ENCODE measurements at places on chromosomes 7 and 10. TPM values are rescaled to one million over a fixed set of nuclear protein-coding genes. Genes with fewer than 3 reads are reported as not detected.
A peak's percentile ranks its signal among the peaks of the same experiment; 100 is the strongest.

Gene SH2D4B
- not detected for total RNA-seq

Gene GPR158
- total RNA-seq: 1.1 TPM

Gene SAMD9
- total RNA-seq: 11.7 TPM

Gene CRPPA
- 3.5 TPM for total RNA-seq

Gene AKR1B15
- total RNA-seq: not detected

DNA sequence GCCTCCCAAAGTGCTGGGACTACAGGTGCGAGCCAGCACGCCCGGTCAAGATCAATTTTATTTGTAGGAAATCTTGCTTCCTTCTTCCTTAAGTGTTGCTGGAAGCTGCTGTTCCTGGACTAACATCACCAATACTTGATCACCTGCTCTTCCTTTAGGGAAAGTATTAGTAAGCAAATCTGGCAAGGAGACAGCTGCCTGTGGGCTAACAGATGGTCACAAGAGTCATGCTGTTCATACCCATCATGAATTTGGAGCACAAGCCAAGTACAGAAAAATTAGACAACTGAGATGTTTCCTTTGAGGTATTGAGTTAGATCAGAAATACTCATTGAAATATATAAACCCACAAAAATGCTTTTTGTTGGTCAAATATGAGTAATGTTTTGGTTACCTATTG is 27.9 kb downstream of the BAIAP2L1 start:
- DNase-seq: no peak
- peaks cover 38% of the 10 kb centered on the region for H3K4me1 ChIP-seq
- H3K4me3 ChIP-seq: no peak overlapping the region
- H3K27ac ChIP-seq: peak overlapping the region; percentile 76

DNA sequence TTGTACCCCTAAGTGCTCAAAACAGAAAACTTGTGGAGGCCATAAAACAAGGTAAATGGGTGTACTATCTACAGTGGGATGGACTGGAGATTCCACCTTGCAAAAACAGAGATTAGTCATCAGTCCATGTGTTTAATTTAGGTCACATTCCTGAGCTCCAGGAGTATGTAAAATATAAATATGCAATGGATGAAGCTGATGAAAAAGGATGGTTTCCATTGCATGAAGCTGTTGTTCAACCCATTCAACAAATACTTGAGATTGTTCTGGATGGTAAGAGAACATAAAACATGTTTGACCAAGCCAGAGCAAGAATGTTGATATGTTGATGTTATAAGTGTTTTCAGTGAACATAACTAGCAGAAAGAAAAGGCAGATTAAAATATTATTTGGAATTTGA is 14.6 kb downstream of the ASB15 start:
- H3K27ac ChIP-seq: no peak overlapping the region
- H3K27me3 ChIP-seq: no peaks in the 10 kb centered on the region
- no peak for DNase-seq

- no peaks in the 10 kb centered on the region for H3K27me3 ChIP-seq
- no peak overlapping the region for H3K27ac ChIP-seq
- no peak overlapping the region for H3K4me3 ChIP-seq
- H3K36me3 ChIP-seq: no peaks in the 10 kb centered on the region
- H3K4me1 ChIP-seq: no peaks in the 10 kb centered on the region
- DNase-seq: no peak
Observed at GRCh38 chr7:126690848-126691751, 561.6 kb downstream of the GRM8 start.

DNA sequence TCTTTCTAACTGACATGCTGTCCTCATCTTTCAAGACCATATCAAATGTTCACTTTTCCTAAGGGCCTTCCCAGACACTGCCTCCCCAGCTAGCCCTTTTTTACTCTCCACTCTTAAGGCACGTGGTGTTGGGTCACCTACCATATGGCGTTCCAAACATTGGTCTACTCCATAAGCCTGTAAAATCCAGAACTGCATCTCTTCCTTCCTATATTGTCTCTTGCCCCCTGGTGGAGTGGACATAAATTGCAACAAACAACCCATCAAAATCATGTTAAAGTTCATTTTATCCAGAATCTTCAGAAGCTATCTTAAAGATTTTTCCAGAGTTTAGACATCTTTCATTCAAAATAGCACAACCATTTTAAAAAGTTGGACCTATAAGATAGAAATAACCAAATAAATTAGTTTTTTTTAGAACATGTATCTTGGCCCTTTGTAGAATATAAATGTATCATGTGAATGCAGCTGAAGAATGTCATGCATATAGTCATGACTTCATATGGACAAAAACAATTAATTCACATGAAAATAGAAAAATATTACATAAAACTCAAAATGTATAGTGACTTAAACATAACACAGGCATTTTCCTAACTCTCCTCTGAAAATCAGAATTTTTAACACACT is 180.6 kb upstream of the CHRM2 start:
- H3K27ac ChIP-seq: no peak overlapping the region
- no peak overlapping the region for H3K4me3 ChIP-seq
- DNase-seq: no peak
- H3K36me3 ChIP-seq: no peaks in the 10 kb centered on the region
- H3K4me1 ChIP-seq: no peaks in the 10 kb centered on the region

GRCh38 chr7:44845451-44845850 is 2.4 kb downstream of the H2AZ2 start:
- DNase-seq: no peak
- peaks cover 64% of the 10 kb centered on the region for H3K4me1 ChIP-seq
- H3K27ac ChIP-seq: no peak overlapping the region
- no peaks in the 10 kb centered on the region for H3K27me3 ChIP-seq
- H3K4me3 ChIP-seq: no peak overlapping the region

- no peak overlapping the region for H3K27ac ChIP-seq
- H3K4me3 ChIP-seq: no peak overlapping the region
- H3K27me3 ChIP-seq: no peaks in the 10 kb centered on the region
- no peaks in the 10 kb centered on the region for H3K36me3 ChIP-seq
- no peak for DNase-seq
- H3K4me1 ChIP-seq: peaks cover 16% of the 10 kb centered on the region
Observed at GRCh38 chr7:158428131-158428836, 159.3 kb downstream of the PTPRN2 start.

GRCh38 chr10:458421-458851 is 231.0 kb downstream of the DIP2C start:
- H3K4me3 ChIP-seq: no peak overlapping the region
- peak; percentile 51 for DNase-seq
- H3K27me3 ChIP-seq: no peaks in the 10 kb centered on the region

GRCh38 chr10:78514459-78514858 is 480.8 kb downstream of the RPS24 start:
- H3K4me3 ChIP-seq: no peak overlapping the region
- no peak for DNase-seq
- no peaks in the 10 kb centered on the region for H3K27me3 ChIP-seq
- peak overlapping the region; percentile 16 for H3K27ac ChIP-seq
- peaks cover 56% of the 10 kb centered on the region for H3K4me1 ChIP-seq
- no peaks in the 10 kb centered on the region for H3K36me3 ChIP-seq

All from stomach (tissue), 19 donors.